Activated T-helper 2 cell treated with anti-CD3 and anti-CD28 coated beads, Interferon-gamma antibody, Interleukin-2, Interleukin-4, amounts not matched to agents 10 μg/mL and 5 μg/mL and 100 μg/mL, durations not matched to agents 14 hours and 24 hours and 36 hours (primary cell): ENCODE measurements at places on chromosomes 12 and 14. TPM values are rescaled to one million over a fixed set of nuclear protein-coding genes. Genes with fewer than 3 reads are reported as not detected.
A peak's percentile ranks its signal among the peaks of the same experiment; 100 is the strongest.

GRCh38 chr12:117009759-117010158 is 89.5 kb downstream of the TESC start:
- peaks cover 15% of the 10 kb centered on the region for H3K4me1 ChIP-seq
- peaks cover 4% of the 10 kb centered on the region for H3K36me3 ChIP-seq
- DNase-seq, result no peak
- H3K27me3 ChIP-seq, result no peaks in the 10 kb centered on the region
- H3K27ac ChIP-seq, result no peak overlapping the region

- no peaks in the 10 kb centered on the region for H3K4me1 ChIP-seq
- H3K4me3 ChIP-seq, result no peak overlapping the region
These were observed 36.4 kb upstream of the PRIMA1 start for GRCh38 chr14:93824518-93825234.

Gene PAX9
- not detected in 2 replicates for total RNA-seq

Gene PIWIL1
- total RNA-seq, result not detected in 2 replicates

Gene APOF
- not detected in 2 replicates for total RNA-seq

Gene ASPG
- total RNA-seq, result not detected in 2 replicates

DNA sequence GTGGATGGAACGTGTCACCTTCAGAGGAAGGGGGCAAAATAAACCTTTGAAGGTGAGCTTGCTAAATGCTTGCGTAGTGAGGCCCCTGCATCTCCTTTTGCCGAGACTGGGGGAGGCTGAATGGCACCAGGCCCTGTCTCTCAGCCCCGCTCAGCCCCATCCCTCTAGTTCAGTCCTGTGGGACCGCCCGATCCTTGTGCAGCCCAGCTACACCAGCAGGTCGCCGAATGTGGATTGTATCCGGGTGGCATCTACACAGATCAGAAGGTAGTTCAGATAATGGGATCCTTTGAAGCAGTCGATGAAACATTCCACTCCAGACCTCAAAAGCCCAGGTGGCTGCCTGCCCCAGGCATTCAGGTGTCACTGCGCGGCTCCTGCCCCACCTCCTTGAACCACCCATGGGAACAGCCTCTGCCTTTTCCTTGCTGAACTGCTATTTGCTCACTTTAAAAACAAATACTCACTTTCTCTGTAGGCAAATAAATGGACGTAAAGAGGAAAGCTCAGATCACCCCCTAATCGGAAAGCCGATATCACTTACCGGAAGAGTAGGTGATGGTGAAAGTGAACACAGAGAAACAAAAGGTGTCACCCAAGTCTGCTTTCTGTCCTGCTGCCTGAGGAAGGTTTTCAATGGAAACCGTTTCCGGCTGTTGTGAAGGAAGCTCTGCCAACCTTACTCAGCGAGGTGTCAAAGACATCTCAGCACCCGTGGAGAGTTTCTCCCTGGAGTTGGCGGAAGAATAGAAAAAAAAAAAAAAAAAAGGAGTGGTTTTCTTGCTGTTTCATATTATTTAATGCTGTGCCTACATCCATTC is 100.3 kb upstream of the NCOR2 start:
- no peak overlapping the region for H3K4me3 ChIP-seq
- no peaks in the 10 kb centered on the region for H3K4me1 ChIP-seq
- H3K27me3 ChIP-seq, result peaks cover 2% of the 10 kb centered on the region
- DNase-seq, result no peak
- H3K36me3 ChIP-seq, result no peaks in the 10 kb centered on the region

Gene EIF5
- 261 TPM in 2 replicates for total RNA-seq

Gene ANO2
- total RNA-seq, result not detected in 2 replicates

Gene DEGS2
- 0.16 and 0.41 TPM in 2 replicates for total RNA-seq

GRCh38 chr12:66742508-66743367 is 63.9 kb upstream of the GRIP1 start:
- H3K4me3 ChIP-seq, result no peak overlapping the region
- no peaks in the 10 kb centered on the region for H3K36me3 ChIP-seq
- peaks cover 5% of the 10 kb centered on the region for H3K4me1 ChIP-seq
- no peak overlapping the region for H3K27ac ChIP-seq
- DNase-seq, result no peak

- H3K27ac ChIP-seq, result no peak overlapping the region
- H3K4me3 ChIP-seq, result no peak overlapping the region
- H3K27me3 ChIP-seq, result no peaks in the 10 kb centered on the region
- no peak for DNase-seq
- H3K4me1 ChIP-seq, result no peaks in the 10 kb centered on the region
- no peaks in the 10 kb centered on the region for H3K36me3 ChIP-seq
These were observed 22.2 kb downstream of the CCDC63 start for GRCh38 chr12:110869026-110869425.

- no peaks in the 10 kb centered on the region for H3K4me1 ChIP-seq
- no peak for DNase-seq
- no peak overlapping the region for H3K27ac ChIP-seq
- no peaks in the 10 kb centered on the region for H3K36me3 ChIP-seq
- peaks cover 7% of the 10 kb centered on the region for H3K27me3 ChIP-seq
- no peak overlapping the region for H3K4me3 ChIP-seq
These were observed 72.0 kb downstream of the FOS start for GRCh38 chr14:75350505-75351060.

DNA sequence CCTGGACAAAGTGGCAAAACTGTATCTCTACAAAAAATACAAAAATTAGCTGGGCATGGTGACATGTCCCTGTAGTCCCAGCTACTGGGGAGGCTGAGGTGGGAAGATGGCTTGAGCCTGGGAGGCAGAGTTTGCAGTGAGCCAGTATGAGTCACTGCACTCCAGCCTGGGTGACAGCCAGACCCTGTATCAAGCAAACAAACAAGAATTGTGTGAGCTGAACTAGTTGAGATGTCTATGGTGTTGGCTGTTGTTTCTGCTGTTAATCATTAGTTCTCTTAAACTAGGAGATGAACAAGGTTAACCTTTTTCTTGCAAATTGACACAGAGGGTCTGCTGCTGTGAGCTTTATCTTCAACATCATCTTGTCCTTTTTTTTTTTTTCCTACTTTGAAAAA is 23.6 kb downstream of the RASSF3 start:
- no peaks in the 10 kb centered on the region for H3K27me3 ChIP-seq
- H3K4me1 ChIP-seq, result peaks cover 34% of the 10 kb centered on the region
- no peak overlapping the region for H3K4me3 ChIP-seq
- H3K27ac ChIP-seq, result no peak overlapping the region
- H3K36me3 ChIP-seq, result peaks cover 50% of the 10 kb centered on the region

DNA sequence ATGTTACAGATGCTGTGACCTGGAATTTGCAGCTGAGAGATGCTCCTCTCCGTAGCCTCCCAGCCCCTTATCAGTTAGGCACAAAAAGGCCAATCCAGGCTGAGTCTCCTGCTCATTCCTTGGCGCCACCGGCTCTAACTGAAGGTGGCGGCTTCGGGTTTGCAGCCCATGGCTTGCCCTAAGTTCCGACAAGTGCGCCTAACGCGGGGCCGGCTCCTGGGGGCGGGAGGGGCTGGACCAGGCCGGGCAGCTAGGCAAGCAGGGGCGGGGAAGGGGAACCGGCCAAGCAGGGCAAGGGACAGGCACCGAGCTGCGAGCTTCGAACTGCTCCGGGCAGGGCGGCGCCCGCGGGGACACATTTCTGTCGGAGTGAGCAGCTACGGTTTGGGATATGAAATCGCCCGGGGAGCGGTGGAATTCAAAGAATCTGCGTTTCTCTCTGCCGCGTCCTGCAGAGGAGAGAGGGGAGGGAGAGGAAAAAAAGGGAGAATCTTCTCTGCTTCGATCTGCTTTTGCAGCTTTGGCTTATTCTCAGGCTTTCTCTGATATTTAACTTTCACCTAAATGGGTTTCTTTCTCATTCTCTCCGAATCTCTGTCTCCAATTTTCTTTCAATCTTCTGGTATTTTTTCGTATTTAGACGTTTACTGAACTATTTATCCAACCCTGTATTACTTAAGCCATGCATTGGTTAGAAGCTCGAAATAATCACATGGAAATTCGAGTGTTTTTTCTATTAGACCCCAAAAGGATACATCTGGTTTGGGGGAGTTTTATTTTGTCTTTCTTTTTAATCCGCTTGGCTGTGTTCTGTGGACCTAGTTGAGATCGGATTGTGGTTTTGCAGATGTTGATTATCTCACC is 1.6 kb upstream of the HOXC12 start:
- H3K4me1 ChIP-seq, result peaks cover 3% of the 10 kb centered on the region
- DNase-seq, result no peak
- peak overlapping the region; percentile 53 for H3K27ac ChIP-seq
- H3K4me3 ChIP-seq, result no peak overlapping the region

GRCh38 chr14:94046696-94047250 is 20.6 kb downstream of the OTUB2 start:
- no peak overlapping the region for H3K27ac ChIP-seq
- no peak for DNase-seq
- H3K36me3 ChIP-seq, result peaks cover 51% of the 10 kb centered on the region

DNA sequence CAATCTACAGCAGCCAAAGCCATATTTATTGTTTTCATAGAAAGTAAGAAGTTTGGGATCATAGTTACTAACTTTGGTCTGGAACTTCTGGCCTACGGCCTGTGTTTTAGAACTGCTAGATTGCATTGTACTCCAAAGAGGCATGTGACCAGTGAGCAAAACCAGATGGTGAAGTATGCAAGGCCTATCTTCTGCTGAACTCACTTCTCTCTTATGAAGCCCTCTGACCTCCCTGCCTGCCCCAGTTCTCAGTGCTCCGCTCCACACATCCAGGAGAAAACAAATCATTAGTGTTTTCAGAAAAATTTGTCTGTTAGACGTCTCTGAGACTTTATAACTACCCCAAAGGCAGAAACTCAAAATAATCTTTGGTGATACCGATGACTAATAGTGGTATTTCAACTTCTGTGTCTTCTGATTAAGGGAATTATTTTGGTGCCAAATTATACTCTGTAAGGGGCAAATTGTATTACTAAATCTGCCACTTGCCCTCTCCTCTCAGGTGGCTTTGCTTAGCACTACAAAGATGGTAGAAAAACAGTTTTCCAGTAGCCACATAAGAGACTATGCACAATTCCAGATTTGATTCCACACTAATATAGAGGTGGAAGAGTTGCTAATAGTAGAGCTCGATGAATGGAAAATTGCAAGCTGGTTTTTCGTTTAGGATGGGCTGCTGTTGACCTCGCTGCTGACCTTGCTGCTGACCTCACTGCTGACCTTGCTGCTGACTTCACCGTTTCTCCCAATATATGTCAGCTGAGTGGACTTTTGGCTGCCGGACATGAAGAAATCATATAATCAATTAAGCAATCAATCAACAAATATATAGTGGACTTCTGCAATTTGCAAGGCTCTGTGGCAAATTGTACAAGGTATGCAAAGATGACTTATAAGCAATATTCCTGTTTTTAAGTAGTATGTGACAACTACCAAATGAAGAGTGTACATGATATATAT is 147.5 kb downstream of the KITLG start:
- H3K27ac ChIP-seq, result no peak overlapping the region
- no peak for DNase-seq
- no peak overlapping the region for H3K4me3 ChIP-seq
- no peaks in the 10 kb centered on the region for H3K27me3 ChIP-seq
- H3K4me1 ChIP-seq, result peaks cover 4% of the 10 kb centered on the region

Gene CDH24
- total RNA-seq, result 1.4 and 2.1 TPM in 2 replicates

DNA sequence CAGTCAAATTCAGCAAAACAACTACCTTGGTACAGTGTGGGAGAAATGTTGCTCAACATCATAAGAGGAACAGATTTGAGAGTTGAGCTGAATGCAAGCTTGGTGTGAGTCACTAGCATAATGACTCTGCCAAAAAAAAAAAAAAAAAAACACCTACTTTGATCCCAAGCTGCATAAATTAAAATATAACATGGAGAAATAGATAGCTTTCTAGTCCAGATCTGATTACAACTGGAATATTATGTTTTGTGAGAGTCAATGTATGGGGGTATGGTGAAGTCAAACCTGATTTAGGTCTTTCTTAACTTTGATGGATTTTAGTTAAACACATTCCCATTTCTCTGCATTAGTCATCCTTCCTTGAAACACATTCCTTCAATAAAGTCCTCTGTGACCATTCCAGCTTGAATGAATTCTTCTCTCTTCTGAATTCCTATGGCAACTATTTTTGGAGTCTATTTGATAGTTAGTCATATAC is 188.1 kb downstream of the SLC5A8 start:
- no peak for DNase-seq
- H3K27me3 ChIP-seq, result no peaks in the 10 kb centered on the region
- H3K4me3 ChIP-seq, result no peak overlapping the region
- H3K4me1 ChIP-seq, result no peaks in the 10 kb centered on the region
- no peaks in the 10 kb centered on the region for H3K36me3 ChIP-seq

Gene GLS2
- total RNA-seq, result 1.5 and 3.1 TPM in 2 replicates

Gene AMDHD1
- total RNA-seq, result 0.30 and 0.97 TPM in 2 replicates

GRCh38 chr12:66590275-66590985 is 88.4 kb downstream of the GRIP1 start:
- no peak overlapping the region for H3K27ac ChIP-seq
- no peaks in the 10 kb centered on the region for H3K27me3 ChIP-seq

Gene SLC10A1
- not detected in 2 replicates for total RNA-seq

DNA sequence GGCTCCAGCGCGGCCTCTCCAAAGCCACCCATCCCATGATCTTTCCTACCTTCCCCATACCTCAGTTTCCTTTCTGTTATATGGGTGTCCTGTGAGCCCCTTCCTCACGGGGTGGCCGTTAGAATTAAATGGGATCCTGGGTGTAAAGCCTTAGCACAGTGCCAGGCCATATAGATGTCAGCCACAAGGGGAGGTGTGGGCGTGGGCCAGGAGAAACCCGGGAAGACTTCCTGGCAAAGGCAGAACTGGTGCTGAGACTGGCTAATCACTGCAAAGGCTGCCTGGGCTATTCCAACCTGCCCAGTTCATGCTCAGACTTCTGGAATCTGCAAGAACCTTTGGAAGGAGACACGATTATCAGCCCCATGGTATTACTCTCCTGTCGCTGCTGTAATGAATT is 11.0 kb upstream of the NCOR2 start:
- no peaks in the 10 kb centered on the region for H3K36me3 ChIP-seq
- peaks cover 15% of the 10 kb centered on the region for H3K27me3 ChIP-seq
- no peak overlapping the region for H3K27ac ChIP-seq
- H3K4me3 ChIP-seq, result no peak overlapping the region

DNA sequence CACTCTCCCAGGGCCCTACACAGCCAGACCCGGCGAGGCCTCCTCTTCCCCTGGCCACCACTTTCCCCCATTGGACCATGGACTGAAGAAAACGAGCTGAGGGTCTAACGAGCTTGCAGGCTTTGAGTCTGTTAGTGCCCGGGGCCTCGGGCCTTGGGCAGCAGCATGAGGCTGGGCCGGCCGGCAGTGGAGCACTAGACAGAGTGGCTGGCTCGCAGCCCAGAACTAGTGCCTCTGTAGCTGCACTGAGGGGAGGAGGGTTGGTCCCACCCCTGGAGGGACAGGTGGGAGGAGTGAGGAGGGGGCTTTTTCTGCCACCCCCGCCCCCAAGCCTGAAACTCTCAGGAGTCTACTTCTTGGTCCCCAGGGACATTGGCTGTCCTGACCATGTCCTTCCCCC is 38.7 kb downstream of the SLC6A12 start:
- no peaks in the 10 kb centered on the region for H3K36me3 ChIP-seq
- DNase-seq, result no peak
- H3K27ac ChIP-seq, result no peak overlapping the region
- H3K27me3 ChIP-seq, result peaks cover 2% of the 10 kb centered on the region

DNA sequence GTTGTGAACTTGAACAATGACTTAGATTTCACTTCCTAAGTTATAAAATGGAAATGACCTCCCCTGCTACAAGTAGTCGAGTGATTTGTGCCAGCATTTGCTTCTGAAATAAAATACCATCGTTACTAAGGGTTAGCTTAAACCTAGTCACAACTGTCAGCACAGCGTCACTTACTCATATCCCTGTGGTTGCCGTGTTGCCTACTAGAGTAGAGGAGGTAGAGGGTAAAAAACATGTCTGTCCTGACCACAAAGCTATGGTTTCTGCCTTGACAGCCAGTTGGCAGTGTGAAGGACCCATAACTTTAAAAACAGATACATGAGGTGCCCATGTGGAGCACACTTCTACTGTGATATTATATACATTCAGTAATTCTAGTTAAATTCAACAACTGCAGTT is 234.2 kb upstream of the RGS6 start:
- no peak overlapping the region for H3K27ac ChIP-seq
- H3K27me3 ChIP-seq, result no peaks in the 10 kb centered on the region
- no peak overlapping the region for H3K4me3 ChIP-seq
- H3K36me3 ChIP-seq, result peaks cover 91% of the 10 kb centered on the region
